ENCODE measurements at places on chromosomes 2 and 18.

- DNase-seq: no peak
Observed at GRCh38 chr2:203690117-203690431, 16.4 kb upstream of the CD28 start.

DNA sequence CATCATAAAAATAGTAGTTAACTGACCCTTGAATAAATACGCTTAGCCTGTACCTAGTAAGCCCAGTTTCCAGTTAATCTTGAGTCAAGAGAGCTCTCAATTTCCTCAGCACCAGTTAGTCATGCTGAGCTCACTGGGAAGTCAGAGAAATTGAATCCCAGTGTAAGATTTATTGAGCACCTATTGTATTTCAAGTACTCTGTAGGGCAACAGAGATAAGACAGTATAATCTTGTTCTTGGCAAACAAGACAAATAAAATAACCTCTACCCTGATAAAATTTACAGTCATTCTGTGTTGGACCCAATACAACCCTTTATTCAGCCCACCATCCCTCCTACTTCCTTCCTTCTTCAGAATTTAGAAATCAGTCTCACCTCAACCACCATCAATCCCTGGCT lies 71.9 kb upstream of the NRP2 start:
- no peak for DNase-seq

DNA sequence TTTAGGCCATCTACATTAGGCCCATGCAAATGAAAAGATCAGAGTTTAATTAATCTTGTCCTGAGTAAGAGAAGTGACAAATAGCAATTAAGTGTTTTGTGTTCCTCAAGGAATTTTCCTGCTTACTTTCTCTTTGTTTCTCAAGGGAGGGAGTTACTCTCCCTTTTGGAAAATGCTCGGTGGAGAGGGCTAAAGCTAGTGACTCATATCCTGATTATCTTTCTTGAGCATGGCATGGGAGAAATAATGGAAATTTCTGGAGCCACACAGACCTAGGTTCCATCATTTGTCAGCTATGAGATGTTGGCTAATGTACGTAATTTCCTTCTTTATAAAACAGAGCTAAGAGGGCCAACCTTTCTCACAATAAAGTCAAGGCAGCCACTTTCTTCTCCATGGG lies 177.1 kb downstream of the ETAA1 start:
- no peak for DNase-seq

- no peak for DNase-seq
Observed at GRCh38 chr2:128057334-128057733, 29.5 kb upstream of the SAP130 start.

GRCh38 chr2:197307933-197308521 lies 2.6 kb downstream of the ANKRD44 start:
- DNase-seq: peak; percentile 37

DNA sequence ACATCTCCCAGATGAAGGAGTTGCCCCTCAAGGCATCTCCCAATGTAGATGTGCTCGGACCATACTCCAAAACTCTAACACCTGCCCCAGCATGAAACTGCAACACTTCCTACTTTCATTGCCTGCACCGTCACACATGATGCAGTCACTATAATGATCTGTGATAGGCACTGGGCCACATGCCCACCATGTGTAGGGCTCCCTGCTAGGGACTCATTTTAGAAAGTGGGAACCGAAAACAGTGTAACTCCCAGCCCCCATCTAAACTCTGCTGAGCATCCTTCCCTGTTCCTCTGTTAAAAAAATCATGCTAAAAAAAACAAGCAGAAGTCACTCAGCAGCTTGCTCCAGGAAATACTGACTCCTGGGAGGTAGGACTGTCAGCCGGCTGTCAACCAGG lies 496.1 kb upstream of the RAB6C start:
- DNase-seq: no peak

GRCh38 chr2:231926761-231927565 lies 767 bp upstream of the NPPC start:
- peak; percentile 56 for DNase-seq

DNA sequence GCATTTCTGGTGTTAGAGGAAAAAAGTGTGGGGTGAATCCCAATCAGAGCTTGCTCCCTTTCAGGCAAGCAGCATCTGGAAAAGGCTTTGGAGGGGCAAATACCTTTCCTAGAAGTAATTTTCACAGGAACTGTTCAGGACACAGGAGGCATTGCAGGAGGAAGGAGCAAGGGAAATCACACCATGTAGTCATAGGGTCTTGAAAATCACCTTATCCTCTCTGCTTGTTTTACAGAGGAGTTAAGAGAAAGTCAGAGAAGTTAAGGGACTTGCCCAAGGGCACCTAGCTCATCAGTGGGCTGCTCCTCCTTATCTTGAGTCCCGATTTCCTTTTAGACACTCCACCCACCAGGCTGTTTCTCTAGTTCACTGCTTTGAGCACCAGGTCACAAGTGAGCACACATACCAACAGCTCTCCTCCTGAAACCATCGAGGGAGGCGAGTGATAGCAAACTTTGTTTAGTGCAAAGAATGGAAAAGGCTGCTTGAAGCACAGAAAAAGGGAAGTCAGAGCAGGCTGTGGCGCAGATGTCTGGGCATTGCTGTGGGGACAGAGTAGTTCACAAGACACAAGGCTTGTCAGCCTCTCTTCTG lies 89.2 kb upstream of the CXCR4 start:
- peak; percentile 58 for DNase-seq

DNA sequence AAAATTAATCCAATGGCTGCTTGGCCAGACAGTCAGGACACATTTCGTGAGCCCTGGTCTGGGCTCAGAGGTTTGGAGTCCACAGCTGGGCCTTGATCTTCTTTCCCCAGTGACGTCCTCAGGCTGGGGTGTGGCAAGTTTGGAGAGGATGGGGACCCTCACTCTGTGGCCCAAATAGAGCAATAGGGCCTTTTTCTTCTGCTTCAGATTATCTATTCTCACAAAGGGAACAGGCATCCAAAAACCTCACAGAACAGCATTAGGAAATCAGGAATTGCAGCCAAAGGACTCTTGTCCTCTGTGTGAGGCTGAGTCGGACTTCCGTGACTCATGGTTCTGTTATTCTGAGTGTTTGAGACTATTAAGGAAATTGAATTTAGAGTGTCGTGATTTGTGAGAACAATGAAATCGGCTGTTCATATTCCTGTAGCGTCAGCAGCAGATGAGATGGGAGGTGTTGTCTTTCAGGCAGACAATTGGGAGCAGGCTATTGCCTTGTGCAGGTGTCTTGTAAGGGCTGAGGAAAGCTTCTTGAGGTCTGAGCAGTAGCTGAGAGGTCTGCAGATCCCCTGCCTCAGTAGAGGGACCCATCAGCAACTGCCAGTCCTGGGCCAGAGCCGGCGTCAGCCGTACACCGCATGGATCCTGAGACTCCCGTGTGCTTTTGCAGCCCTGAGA lies 113.8 kb downstream of the SH3RF3 start:
- DNase-seq: no peak

GRCh38 chr18:56196495-56197225 lies 441.7 kb downstream of the TXNL1 start:
- DNase-seq: no peak

- DNase-seq: no peak
Observed at GRCh38 chr2:70988726-70989648, 5.7 kb downstream of the TEX261 start.

- no peak for DNase-seq
Observed at GRCh38 chr2:238296638-238297457, 8.4 kb upstream of the PER2 start.

- no peak for DNase-seq
Observed at GRCh38 chr2:199434555-199434954, 23.2 kb downstream of the SATB2 start.

GRCh38 chr2:47833516-47833968 lies 50.6 kb downstream of the MSH6 start:
- DNase-seq: no peak

- no peak for DNase-seq
Observed at GRCh38 chr2:69594341-69594740, 49.2 kb downstream of the AAK1 start.

GRCh38 chr2:30997979-30998378 lies 140.3 kb downstream of the GALNT14 start:
- DNase-seq: no peak

- no peak for DNase-seq
Observed at GRCh38 chr18:10216791-10217190, 237.6 kb upstream of the APCDD1 start.

- no peak for DNase-seq
Observed at GRCh38 chr2:95323347-95324155, 26.4 kb downstream of the KCNIP3 start.

DNA sequence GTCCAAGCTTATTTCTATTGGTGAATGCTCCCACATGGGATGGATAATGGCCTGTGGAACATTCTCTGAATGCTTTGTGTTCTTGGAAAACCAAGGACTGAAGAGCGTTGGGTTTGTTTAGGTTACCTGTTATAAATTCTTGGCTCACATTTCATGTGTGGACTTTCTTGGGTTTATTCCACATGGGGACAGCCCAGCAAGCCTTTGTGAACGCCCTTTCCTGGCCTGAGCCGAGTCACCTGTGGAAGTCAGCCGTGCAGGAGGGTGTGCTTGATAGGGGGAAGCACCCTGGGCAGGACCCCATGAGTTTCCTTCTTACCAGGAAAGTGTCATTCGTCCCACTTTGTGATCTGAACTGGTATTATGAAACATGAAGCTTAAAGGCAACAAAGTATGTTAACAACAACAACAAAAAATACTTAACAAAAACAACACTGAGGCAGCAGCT lies 4.1 kb downstream of the RAB31 start:
- DNase-seq: no peak

GRCh38 chr2:200319548-200320337 lies 13.2 kb downstream of the SPATS2L start:
- no peak for DNase-seq

DNA sequence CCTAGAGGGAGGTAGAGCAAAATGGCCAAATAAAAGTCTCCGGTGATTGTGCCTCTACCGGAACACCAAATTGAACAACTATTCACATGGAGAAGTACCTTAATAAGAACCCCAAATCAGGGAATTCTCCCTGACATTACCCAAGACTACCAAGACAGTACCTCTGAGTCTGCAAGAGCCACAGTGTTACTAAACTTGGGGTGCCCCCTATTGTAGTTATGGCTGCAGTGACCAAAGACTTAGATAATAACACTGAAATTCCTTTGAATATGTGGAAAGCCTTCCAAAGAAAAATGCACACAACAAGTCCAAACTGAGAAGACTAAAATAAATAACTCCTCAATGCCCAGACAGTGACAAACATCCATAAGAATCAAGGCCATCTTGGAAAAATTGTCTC lies 682.9 kb upstream of the LRRTM1 start:
- no peak for DNase-seq

GRCh38 chr2:64522843-64523428 lies 1.2 kb upstream of the AFTPH start:
- DNase-seq: peak; percentile 57

- no peak for DNase-seq
Observed at GRCh38 chr18:67183398-67183797, 333.1 kb downstream of the DSEL start.

- no peak for DNase-seq
Observed at GRCh38 chr18:74996055-74996454, 212.9 kb downstream of the PTGR3 start.

DNA sequence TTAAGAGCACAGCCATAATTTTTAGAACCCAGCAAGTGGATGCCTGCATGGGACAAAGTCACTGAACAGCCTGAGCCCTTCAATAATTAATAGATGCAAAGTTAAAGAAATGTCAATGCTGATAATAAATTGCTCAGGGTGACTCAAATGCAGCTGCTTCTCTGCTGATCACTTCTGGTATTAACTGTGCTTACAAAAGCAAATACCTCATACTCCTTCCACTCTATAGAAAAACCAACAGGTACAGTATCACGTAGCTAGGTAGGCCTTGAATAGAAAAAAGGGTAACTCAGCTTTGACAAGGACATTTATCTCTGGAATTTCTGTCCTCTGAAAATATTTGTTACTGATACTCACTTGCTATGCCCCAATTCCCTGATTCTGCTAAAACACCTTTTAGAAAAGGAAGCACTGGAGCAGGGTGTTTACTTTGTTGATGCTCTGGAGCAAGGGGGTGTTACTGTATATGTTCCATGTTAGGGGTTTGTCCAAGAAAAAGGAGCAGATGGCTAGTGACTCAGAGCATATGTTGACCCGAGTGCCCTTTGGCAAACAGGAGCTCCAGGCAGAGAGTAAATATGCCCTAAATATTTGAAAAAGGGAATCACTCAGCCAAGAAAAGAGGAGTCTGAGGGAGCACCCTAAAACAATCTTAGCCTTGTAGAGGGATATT lies 59.1 kb upstream of the RTN4 start:
- no peak for DNase-seq

GRCh38 chr2:200486529-200486928 lies 23.3 kb downstream of the KCTD18 start:
- no peak for DNase-seq

DNA sequence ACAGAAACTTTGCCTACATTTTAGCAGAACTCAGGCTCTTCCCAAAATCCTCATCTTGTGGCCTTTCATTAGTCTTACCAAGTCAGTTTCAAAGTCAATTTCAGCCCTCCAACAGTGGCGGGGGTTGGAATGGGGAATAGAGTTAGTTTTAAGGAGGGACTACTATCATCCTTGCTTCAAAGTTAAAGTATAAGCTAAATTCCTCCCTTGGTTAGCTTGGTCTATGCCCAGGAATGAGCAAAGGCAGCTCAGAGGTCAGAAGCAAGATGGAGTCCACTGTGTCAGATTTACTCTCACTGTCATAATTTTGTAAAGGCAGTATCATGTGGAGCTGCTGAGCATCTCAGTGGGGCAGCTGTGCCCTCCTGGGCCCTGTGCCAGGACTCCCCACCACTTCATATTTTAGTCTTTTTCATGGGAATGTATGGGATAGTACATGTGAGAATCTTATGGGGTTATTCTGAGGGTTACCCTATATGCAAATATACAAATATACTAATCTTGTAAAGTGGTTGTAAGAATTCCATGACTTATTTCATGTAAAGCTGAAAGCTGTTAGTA lies 145.2 kb upstream of the MMADHC start:
- DNase-seq: no peak

- no peak for DNase-seq
Observed at GRCh38 chr18:10234912-10235660, 219.3 kb upstream of the APCDD1 start.

DNA sequence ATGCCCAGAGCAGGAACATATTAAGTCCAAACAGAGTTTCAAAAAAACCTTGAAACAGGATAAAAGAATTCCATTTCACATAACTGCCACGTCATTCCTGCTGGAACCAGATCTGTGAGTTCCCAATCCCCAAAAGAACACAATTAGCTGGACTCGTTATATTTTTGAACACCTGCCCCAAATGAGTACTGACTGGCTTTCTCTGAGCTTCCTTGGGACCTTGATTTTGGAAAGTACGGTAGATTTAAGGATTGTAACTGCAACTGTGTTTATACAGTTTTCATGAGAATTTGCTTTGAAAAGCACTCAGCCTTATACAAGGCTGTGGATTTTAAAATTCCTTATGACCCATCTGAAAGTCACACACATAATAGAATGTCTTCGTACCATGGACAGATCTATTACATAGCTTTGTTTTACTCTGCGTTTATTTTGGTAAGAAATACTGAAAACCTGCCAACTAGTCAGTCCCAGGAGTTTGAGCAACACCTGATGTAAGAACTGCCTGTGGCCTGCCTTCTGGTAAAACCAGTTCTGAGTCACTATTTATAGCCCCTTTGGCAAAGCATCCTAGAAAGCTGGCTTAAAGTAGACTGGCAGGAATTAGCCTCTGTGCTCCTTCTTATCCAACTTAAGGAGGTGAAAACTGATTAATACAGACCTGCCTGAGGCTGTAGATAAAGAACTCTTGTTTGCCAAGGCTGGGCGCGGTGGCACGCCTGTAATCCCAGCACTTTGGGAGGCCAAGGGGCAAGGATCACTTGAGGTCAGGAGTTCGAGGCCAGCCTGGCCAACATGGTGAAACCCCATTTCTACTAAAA lies 48.1 kb downstream of the MERTK start:
- DNase-seq: no peak

Measured in hematopoietic multipotent progenitor cell (in vitro differentiated cells).